NCI-H146 (cell line): ENCODE measurements at places on chromosomes 4 and X.
A peak's percentile ranks its signal among the peaks of the same experiment; 100 is the strongest.

GRCh38 chr4:166279261-166279660 lies 406.2 kb downstream of the TLL1 start:
- DNase-seq: no peak

GRCh38 chr4:87620491-87620890 lies 12.2 kb downstream of the DSPP start:
- no peak for DNase-seq

DNA sequence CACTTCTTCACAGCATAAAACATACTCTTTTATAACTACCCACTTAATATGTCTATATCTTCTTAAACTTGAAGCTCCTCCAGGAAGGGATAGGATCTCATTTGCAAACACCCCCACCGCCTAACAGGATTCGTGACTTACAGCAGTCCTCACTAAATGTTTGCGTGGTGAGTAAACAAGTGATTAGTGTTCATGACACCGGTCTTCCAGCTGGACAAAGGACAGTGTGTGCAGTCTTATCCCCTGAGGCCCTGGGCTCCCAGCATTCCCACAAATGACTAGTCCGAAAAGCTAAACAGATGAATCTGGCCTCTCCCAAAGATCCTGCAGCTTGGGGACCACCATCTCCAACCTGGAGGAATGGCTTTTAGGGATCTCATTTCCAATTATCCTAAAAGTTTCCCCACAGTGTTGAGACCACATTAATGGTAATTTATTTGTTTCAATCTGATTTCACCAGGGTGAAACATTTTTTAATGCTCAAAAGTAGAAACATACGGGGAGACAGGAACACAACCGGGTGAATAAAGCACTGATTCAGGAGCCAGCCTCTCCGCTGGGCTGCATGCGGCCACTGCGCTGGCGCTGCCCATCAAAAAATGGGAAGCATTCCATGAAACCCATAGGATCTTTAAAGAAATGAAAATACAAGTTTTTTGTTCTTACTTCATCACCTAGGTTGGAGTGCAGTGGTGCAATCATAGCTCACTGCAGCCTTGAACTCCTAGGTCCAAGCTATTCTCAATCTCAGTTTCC lies 69.2 kb downstream of the HADH start:
- peak; percentile 71 for DNase-seq

GRCh38 chr4:38710053-38710452 lies 46.1 kb downstream of the KLF3 start:
- no peak for DNase-seq

GRCh38 chrX:55342533-55343501 lies 78.1 kb upstream of the PAGE3 start:
- DNase-seq: peak; percentile 18

DNA sequence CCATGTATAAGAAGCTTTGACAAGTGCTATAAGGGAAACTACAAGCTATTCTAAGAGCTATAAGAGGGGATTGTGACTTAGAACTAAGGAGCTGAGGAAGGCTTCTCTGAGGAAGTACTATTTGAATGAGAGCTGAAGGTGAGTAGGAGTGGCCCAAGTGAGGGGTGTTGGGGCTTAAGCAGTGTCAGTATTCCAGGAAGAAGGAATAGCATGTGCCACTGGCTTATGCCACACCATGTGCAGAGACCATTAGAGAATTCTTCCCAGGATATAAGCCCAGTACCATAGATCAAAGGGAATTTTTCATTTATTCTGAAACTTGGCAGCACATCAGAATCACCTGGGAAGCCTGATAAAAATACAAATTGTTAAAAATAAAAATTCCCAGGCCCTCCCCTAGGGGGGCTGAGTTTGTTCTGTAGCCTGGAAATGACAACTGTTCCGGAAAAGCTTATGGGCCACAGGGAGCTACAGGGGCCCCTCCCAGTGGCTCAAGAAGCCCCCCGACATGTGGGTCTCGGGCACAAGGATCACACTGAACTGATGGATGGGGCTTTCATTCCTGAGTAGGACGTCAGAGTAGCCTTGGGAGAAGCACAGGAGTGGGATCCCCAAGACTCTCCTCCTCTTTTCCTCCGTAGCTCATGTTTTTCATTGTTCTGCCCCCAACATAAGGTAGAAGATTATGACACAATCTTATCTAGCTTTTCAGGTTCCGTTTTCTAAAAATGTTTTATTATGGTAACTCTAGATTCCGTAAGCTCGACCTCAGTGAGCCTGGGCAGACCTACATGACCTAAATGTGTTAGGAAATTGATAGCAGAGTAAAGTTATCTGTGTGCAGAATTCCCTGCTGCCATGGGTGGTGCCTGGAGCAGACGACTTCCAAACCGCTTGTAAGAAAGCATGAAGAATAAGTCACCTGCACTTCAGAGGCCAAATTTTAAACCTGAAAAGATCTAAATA lies 119.3 kb downstream of the AFF1 start:
- no peak for DNase-seq

GRCh38 chrX:101359966-101360365 lies 11.4 kb upstream of the TIMM8A start:
- DNase-seq: no peak

- no peak for DNase-seq
These were observed 9.2 kb upstream of the SORCS2 start for GRCh38 chr4:7183161-7183560.

- no peak for DNase-seq
These were observed 127.8 kb upstream of the FAT1 start for GRCh38 chr4:186851291-186852072.

DNA sequence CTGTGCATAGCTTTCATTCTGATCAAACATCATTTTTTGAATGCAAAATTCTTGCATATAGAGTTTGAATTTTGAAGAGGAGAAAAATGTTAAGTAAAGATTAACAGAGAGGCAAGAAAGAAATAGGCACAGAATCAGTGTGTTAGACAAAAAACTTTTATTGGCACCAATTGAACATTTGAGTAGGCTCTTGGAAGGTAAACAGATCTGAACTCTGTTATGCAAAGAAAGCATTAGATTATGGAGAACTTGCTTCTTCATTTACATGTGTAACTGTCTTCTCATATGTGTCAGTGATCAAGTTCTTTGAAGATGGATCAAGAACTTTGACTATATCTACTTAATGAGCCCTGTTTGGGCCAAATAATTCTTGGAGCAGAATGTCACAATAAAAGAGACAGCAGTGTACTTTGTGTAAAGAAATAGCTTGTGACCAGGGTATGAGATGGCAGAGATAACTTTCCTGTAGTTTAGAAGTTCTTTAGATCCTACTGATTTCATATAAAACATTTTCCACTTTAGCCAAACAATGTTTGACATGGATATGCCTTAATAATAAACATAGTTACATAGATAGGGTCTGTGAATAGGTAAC lies 61.3 kb downstream of the LIMCH1 start:
- DNase-seq: no peak

DNA sequence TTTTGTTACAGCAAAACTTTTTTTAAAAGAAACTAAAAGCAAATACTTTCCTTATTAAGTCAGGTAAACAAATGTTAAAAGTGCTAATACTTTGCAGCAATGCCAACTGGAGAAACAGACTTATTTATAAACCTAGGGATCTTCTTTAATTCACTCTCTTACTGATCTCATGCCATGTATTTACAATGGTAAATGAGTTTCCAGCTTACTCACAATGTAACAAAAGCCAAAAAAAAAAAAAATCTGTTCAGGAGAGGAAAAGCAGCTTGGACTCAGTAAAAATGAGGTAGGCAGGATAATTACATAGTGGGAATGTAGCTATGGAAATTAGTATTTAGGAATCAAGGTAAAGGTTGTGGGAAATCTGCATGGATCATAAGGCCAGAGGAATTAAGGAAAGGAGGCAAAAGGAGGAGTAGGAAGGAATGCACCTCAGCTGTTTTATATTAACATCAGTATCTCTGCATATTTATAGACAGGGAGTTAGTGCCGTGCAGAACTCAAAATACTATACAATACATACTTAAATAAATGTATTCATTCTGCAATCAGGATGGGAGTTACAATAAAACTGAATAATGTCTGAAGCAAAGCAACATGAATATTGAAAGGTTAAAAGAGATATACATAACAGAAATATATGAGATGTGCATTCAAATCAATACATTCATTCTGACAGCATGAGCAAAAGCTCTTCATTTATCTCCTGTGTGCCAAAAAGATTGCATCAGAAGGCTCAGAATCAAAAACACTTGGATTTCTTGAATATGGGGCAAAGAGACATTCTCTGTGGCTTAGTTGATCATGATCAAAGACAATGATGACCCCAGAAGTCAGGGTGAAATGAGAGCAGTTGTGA lies 57.9 kb upstream of the ETNPPL start:
- DNase-seq: no peak

GRCh38 chrX:95076449-95076848 lies 1402.4 kb downstream of the FAM133A start:
- peak; percentile 14 for DNase-seq

DNA sequence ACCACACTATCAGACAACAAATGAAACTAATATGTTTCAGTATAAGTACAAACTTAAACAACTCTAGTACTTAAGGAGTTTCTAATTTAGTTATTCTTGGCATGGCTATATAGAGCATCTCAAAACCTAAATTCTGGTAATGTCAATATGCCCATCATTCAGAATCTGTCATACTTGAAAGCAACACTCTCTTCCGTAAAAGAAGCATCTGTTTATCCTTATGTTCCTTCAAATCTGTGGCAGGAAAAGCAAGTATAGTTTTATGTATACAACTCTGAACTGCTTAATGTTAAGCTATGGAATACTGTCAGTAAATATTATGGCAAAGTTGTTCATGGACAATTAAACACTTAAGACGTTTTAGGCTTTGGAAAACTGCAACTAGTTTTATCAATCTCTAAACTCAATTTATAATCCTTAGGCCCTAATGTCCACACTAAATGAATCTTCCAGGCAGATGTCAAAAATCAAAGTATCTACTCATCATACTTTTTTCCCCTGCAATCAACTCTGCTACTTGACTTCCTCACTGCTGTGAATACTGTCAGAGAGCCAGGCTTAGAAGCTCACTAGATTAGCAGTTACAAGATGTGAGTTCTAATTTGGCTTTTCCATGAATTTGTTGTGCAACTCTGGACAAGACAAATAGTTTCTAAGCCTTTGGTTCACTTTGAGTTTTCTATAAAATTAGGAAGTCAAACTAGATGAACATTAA lies 109.4 kb downstream of the SCLT1 start:
- no peak for DNase-seq

GRCh38 chr4:1293531-1293941 lies 3.8 kb downstream of the MAEA start:
- DNase-seq: no peak

DNA sequence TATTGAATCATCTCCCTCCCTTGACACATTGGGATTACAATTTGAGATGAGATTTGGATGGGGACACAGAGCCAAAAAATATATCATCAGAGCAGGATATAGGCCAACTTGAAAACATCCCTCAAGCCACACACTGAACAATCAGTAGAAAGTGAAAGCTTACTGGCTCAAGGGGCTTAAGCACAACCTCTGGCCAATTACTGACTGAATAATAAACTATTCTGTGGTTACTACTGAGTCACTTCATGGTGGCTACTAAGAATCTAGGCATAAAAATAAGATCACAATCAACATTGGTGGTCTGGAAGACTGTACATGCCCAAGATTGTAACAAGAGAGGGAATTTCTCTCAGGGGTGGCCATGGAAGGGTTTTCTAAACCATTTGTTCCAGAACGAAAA lies 27.4 kb upstream of the GPR174 start:
- no peak for DNase-seq

- no peak for DNase-seq
These were observed 161.0 kb upstream of the HS3ST1 start for GRCh38 chr4:11589676-11590075.

DNA sequence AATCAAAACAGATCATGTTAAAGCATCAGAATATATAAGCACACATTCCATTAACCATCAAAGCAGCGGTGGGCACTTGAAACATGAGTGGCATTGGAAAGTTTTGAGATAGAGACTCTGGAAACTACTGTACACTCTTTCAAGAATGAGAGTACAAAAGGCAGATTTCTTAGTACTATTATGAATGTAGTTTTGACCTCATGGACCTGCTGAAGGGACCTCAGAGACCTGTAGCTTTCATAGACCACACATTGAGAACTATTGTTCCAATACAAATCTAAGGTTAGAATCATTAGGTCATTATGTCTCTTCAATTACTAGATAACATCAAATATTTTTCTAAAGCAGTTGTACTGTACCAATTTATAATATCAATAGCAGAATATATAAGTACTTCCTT lies 283.6 kb downstream of the RPA4 start:
- peak; percentile 4 for DNase-seq

DNA sequence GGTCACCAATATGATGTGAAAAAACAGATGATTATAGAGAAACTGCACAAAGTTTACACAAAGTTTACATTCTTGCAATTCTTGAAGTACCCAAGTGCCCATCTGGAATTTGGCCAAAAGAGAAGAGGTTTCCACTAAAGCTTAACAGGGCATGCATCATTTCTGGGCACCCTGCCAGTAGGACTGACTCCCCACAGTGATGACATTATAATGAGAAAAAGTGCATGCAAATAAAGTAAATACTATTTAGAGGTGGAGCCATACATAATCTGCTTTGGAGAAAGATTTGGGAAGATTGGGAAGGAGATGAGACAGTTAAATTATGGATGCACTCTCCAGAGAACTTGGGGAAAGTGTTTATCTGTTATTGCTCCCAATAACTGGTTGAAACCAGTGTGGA lies 93.7 kb upstream of the TRPC3 start:
- DNase-seq: peak; percentile 2

GRCh38 chrX:11261260-11261659 lies 32.0 kb upstream of the AMELX start:
- DNase-seq: no peak

DNA sequence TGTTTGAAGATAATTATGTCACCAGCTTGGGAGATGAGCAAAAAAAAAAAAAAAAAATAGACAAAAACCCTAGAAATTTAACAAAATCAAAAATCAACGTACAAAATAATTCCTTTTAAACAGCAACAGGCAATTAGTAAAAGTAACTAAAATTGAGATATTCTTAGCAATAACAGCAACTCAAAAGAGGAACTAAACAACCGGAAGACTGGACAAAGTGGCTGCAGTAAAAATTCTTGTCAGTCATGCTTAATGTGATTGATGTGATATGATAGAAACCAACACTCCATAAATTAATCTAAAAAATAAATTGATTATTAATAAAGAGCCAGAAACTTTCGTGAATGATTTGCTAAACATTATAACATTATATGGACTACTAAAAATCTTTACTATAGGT lies 1534.6 kb upstream of the AGA start:
- no peak for DNase-seq

GRCh38 chr4:172308078-172308477 lies 494.9 kb downstream of the GALNTL6 start:
- no peak for DNase-seq

DNA sequence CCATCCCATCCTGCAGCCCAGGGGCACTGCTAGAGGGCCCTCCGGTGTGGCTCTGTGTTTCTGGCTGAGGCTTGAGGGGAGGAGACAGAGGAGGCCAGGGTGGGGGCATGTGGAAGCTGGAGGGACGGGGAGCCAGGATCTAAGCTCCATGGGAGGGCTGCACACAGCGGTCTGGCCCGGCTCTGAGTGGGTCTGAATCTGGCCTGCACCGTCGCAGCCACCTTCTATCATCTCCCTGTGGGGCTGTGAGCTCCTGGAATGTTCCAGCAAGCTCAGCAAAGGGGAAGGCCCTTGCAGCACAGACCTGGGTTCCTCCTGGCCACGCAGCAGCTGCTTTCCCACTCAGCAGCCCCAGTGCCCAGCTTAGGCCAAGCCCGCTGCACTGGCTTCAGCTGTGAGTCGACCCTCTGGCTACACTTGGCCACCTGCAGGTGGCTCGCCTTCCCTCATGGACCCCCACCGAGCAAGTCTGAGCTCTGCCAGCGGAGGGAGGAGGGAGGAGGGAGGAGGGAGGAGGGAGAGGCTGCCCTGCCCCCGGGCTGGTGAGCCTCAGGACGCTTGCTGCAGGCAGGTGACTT lies 5.3 kb downstream of the NKX1-1 start:
- no peak for DNase-seq
